ENCODE measurements at places on chromosomes 3 and 15. TPM values are rescaled to one million over a fixed set of nuclear protein-coding genes. Genes with fewer than 3 reads are reported as not detected.

GRCh38 chr3:129593230-129593594, 13.3 kb downstream of the PLXND1 start:
- DNase-seq: no peak

Gene SSUH2
- total RNA-seq: 0.19 TPM

- DNase-seq: no peak
Measured at GRCh38 chr3:86733257-86733656, 257.7 kb downstream of the VGLL3 start.

DNA sequence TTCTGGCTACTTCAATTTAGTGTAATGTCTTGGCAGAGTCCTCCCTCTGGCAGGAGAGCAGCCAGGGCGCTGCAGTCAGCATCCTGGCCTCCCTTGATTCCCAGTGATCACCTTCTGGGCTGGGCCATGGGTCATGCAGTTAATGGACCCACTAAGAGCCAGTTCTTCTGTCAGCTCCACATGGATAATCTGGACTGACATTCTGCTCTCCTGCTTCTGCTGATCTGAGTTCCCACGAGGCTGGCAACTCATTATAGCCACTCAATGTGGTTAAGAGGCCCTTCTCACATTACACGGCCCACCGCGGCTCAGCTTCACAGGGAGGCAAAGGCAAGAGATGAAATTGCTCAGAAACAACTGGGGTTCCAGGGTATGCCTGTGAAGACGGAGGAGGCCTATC, 94.0 kb downstream of the WDR76 start:
- no peak for DNase-seq

Gene IGDCC3
- not detected for total RNA-seq

Gene UNC13C
- total RNA-seq: not detected

- no peak for DNase-seq
Measured at GRCh38 chr3:4247391-4247790, 55.8 kb upstream of the SETMAR start.
